ENCODE measurements at places on chromosomes 2 and 18.

- no peak for DNase-seq
Measured at GRCh38 chr2:32284321-32284720, 6.6 kb downstream of the YIPF4 start.

- DNase-seq: no peak
Measured at GRCh38 chr2:168663993-168664392, 138.4 kb upstream of the NOSTRIN start.

GRCh38 chr18:80159713-80160636 is 50.9 kb downstream of the ADNP2 start:
- no peak for DNase-seq

- DNase-seq: no peak
Measured at GRCh38 chr2:38298539-38298938, 78.5 kb downstream of the ATL2 start.

DNA sequence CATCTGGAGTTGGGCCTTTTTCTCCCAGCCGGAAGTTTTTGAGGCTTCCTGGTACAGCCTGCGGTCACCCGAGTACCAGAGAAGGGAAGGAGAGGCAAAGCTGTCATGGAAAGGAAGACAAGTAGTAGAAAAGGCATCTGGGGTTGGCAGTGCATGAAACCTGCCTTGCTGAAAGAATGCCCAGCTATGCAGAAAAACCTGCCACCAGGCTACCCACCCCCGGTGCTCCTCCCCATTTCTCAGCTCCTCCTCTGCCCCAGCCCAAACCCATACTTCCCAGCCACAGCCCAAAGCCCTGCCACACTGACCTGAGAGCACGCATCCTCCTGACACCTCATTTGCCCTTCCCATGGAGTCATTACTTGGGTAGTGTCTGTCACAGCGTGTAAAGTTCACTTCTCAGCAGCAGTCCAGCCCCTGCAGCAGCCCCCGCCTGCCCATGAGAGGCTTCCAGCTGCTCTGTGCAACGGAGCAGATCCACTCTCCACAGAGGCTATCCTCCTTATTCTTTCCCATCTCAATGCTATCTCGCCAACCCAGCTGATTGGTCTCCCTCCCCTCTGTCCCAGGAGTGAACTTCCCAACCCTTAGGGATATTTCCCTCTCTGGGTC is 40.4 kb upstream of the MAL start:
- DNase-seq: no peak

DNA sequence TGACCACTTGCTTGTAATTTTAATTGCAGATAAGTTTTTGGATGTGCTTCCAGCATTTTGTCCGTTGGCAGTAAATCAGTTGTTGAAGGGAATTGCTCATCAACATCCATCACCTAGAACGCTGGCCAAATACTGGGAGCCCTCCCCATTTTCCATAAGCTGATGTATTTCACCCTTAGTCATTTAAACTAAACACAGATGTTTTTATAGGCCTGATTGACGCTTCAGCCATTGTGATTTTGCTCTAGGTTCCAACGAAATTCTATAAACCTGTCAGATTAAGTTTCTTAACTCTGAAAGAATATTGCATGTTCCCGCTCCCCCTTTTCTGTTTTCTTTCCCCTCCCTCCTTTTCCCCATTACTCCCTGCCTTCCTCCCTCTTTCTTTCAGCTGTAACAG is 1.0 kb upstream of the RPRM start:
- DNase-seq: no peak

Data from heart right ventricle (tissue), 16 donors.